Bronchial smooth muscle cell (primary cell): ENCODE measurements at places on chromosomes 11 and 22. TPM values are rescaled to one million over a fixed set of nuclear protein-coding genes. Genes with fewer than 3 reads are reported as not detected.

The GATD1 gene
- total RNA-seq = 20.5 and 20.8 TPM in 2 replicates

The SCGB2A2 gene
- total RNA-seq = not detected in 2 replicates

The OR51I1 gene
- 0.60 TPM in 1 of 2 replicates, not detected in the other for total RNA-seq

The RASSF7 gene
- total RNA-seq = 0.34 and 2.0 TPM in 2 replicates

The GPHA2 gene
- not detected in 2 replicates for total RNA-seq

The FAU gene
- 487 and 512 TPM in 2 replicates for total RNA-seq
